ENCODE measurements at places on chromosomes 4 and X.

GRCh38 chr4:56118055-56118454 lies 169.3 kb downstream of the CEP135 start:
- DNase-seq, result no peak

GRCh38 chr4:146159384-146160058 lies 16.0 kb upstream of the LSM6 start:
- DNase-seq, result no peak

GRCh38 chrX:12984603-12985319 lies 9.9 kb downstream of the TMSB4X start:
- no peak for DNase-seq

- DNase-seq, result no peak
Measured at GRCh38 chrX:141405486-141405852, 163.2 kb upstream of the SPANXC start.

GRCh38 chrX:123219916-123220315 lies 35.8 kb downstream of the GRIA3 start:
- no peak for DNase-seq

DNA sequence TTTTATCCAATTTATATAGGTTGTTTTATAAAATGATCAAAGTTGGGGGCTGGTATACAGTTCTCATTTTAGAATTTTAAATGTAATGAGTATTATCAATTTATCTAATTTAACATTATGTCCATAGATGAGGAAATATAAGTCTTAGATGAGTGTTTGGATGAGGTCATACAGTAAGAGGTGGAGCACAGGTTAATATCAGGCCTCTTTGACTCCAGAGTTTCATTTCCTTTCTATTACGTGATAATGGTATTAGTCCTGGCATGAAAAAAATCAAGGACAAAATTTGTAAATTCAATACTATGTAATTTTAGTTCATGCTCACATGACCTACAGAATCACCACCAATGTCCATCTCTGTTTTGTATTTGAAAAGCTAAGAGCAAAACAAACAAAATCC lies 269.8 kb downstream of the FSTL5 start:
- DNase-seq, result no peak

DNA sequence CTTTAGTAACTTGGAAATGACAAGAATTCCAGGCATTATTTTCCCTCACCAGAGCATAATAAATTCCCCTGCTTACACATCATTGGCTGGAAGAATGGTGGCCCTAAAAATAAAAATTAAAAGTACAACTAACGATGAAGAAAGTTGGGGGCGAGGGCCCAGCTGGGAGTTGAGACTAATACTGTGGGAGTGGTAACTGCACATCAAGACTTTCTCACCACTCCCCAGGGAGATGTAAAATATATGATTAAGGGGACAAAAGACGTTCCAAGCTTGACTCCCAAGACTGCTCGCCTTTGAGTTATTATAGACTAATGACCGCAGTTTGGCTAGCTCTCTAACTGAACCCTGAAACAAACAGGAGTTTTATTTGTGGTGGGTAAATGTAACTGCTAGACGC lies 30.0 kb downstream of the SMIM31 start:
- DNase-seq, result no peak

DNA sequence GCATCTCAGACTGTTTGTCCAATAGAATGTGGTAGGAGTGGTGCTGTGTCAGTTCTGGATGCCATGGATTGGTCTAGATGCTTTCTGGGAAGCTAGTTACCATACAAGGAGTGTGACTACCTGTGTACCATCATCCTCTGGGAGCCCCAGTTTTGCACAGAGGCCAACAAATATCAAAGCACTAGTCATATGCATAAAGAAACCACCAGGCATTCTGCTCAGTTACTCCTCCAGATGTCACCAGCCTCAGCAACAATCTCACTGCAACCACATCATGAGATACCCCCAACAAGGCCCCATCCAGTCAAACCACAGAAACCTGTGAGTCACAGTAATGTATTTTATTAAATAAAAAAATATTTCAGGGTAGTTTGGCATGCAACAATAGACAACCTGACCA lies 435.8 kb upstream of the CPEB2 start:
- DNase-seq, result no peak

GRCh38 chr4:114012749-114013148 lies 33.3 kb upstream of the ARSJ start:
- DNase-seq, result no peak

- DNase-seq, result no peak
Measured at GRCh38 chr4:175536852-175537453, 275.1 kb downstream of the GPM6A start.

- no peak for DNase-seq
Measured at GRCh38 chr4:20698820-20699219, 1.4 kb upstream of the PACRGL start.

- DNase-seq, result no peak
Measured at GRCh38 chr4:187141101-187141500, 417.4 kb upstream of the FAT1 start.

DNA sequence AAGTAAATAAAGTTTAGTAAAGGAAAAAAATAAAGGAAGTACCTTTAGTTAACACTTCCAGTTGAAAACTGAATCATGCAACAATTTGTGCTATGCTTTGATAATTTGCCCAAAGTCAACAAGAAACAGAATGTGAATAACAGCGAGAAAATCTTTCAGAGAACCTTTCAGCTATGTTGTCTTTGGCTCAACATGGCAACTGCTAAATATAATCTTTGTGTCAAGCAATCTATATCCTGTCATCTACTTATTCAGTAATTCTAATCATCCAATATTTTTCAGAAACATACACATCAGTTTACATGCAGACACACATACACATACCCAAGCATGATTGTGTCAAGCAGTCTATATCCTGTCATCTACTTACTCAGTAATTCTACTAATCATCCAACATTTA lies 136.0 kb upstream of the PABPC4L start:
- no peak for DNase-seq

- no peak for DNase-seq
Measured at GRCh38 chrX:21747558-21747957, 10.4 kb downstream of the SMPX start.

GRCh38 chr4:8435656-8436121 lies 4.8 kb downstream of the ACOX3 start:
- no peak for DNase-seq

GRCh38 chr4:52641854-52642563 lies 17.1 kb downstream of the USP46 start:
- DNase-seq, result no peak

DNA sequence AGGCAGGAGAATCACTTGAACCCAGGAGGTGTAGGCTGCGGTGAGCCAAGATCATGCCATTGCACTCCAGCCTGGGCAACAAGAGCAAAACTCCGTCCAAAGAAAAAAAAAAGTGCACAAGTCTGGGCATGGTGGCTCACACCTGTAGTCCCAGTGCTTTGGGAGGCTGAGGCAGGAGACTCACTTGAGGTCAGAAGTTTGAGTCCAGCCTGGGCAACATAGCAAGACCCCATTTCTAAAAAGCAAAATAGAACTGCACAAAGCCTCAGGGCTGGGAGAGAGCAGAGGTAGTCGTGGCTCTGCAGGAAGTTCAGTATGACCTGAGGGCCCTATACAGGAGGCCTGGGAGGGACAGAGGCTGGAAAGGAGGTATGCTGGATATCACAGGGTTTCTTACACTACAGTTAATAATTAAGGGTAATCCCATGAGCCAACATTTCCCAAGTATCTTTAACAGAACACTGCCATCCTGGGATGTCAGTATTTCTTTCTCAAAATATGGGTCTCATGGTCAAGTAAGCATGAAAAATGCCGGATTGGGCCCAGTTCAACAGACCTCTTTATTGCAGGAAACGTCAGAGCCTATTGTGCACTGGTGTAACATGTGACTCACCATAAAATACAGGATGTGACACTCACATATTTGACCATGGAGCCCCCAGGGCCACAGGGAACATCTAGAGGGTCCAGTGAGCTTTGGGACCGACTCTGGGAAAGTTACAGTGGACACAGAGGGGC lies 37.8 kb downstream of the ACSL1 start:
- no peak for DNase-seq

DNA sequence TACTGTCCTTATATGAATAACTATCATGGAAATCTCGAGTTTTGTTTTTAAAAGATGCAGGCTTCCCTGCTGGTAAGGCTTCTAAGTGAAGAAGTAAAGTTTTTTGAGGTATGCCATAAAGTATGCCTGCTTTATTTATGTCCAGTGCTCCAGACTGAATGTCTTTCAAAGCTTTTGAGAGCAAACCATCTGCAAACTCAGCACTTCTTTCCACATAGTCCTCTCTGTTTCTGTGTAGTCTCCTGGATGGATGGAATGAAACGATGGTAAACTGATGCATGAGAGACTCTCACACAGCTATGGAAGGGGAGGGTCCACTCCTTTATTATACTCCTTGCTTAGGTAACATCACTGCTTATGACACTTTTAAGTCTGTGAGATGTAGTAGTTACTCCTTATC lies 73.7 kb downstream of the NCAPG start:
- no peak for DNase-seq

- DNase-seq, result no peak
Measured at GRCh38 chrX:70046978-70047377, 2.8 kb downstream of the AWAT2 start.

DNA sequence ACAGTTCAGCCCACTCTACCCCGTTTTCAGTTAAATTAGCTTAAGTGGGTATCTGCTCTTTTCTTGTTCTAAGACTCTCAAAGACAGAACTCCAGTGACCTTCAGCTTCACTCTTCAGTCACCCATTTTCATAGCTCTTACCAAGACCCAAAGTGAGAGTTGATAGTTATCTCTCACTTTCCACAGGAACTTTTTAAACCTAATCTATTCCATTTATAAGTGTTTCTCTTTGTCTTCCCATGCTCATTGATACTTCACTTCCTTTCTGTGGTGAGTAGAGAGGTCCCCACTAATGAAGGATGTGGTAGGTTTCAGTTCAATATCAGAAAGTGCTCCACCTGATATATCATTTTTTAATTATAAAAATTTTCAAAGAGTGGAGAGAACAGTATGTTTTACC lies 33.4 kb downstream of the COX18 start:
- DNase-seq, result no peak

- no peak for DNase-seq
Measured at GRCh38 chr4:75513526-75514130, 575 bp downstream of the RCHY1 start.

DNA sequence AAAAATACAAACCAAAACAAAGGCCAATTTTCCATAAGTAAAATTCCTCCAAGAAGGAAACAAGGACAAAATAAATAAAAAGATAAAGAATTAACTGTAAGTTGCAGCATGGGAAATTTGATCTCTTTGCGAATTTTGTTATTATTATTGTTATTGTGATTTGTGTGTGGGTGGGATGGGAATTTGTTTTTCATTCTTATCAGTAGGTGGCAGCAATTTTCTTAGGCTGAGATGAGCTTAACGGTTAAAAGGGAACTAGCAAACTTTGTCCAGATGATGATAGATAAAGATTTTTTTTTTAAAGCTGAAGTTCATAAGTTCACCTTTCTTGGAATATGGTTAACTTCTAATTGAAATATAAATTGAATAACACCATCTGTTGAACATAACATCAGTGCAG lies 83.2 kb upstream of the IL1RAPL2 start:
- DNase-seq, result no peak

DNA sequence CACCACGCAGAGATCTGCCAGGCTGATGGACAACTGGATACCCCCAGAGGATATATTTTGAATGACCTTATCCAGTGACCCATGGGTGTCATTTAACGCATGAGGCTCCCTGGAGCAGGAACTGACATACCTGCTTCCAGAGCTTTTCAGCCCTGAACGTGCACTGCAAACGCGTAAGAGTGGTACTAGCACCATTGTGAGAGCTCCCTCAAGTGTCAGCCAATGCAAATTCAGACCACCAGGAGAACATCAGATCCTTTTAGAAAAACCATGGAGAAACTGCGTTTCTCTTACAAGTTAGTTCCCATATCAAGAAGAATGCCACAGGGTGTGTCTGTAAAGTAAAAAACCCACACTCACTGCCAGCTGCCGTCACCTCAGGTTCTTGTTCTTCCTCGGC lies 7.3 kb downstream of the TREX2 start:
- DNase-seq, result peak; percentile 9

- no peak for DNase-seq
Measured at GRCh38 chr4:88592600-88593448, 544 bp downstream of the HERC3 start.

DNA sequence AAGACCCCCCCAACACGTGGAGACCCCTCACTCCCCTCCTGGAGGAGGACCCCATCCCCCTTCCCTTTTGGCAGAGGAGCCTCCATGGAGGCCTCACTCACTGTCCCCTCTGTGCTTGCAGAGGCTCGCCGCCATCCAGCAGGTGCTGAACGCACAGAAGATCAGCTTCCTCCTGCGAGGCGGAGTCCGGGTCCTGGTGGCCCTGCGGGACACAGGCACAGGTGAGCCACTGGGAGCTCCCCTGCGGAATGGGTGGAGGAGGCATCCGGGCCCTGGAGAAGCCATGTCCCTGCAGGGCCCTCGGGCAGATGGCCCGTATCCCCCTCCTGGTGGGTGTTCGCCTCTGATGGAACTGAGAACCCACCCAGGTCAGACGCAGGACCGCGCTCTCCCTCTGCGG lies 206.5 kb downstream of the AFAP1 start:
- no peak for DNase-seq

- DNase-seq, result no peak
Measured at GRCh38 chr4:139509727-139510410, 46.1 kb downstream of the SETD7 start.

DNA sequence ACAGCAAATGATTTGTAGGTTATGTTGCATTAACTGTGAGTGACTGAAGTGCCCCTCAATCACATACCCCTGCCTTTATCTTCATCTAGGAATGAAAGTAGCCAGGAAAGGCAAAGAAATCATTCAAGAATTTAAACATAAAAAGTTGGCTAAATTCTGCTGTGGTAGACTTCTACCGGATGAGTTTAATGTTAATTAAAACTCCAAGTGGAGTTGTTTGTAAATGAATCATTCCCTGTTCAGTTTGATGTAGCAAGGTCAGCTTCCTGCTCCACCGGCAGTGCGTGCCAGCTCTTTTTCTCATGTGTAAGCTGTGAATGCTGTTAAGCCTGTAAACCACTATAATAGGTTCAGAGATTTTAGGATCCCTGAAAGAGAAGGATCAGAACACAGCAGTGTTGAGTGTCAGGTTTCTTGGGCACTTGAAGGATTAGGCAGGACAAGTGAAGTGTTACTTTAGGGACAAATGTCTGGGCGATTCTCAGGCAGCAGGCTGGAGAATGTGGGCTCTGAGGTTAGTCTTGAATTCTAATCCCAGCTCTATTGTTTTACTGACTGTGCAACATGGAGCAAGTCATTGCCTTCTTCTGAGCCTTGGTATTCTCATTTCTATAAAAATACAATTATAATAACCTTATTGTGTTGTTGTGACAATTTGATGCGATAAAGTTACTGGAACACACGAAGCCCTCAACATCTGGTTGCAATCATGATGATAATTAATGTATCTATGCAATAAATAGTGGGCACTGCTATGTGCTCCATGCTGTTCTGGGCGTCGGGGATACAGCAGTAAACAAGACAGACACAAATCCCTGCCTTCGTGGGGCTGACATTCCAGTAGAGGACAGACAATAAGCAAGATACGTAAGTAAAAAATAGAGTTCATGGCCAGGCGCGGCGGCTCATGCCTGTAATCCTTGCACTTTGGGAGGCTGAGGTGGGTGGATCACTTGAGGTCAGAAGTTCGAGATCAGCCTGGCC lies 112.0 kb downstream of the SHROOM3 start:
- peak; percentile 89 for DNase-seq

GRCh38 chr4:85457752-85458467 lies 17.0 kb upstream of the ARHGAP24 start:
- no peak for DNase-seq
